ENCODE measurements at places on chromosomes 13 and 19.

GRCh38 chr13:37109051-37109678, 3.7 kb upstream of the CSNK1A1L start:
- DNase-seq: no peak

DNA sequence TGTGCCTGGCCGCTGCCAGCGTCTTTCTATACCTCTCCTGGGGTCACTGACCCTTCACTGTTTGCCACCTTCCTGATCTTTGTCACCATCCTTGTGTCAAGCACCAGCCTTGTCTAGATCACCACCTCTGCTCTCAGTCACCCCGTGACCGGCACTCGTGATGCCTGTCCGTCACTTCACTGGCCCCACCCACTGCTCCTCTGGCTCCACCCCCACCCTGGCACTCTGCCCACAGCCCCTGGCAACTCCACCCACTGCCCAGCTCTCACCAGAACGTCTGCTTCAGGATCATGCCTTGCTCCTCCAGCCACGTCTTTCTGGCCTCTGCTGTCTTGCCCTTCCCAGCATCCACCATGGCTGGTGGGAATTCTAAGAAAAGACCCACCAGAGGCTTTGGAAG, 24.8 kb upstream of the PLA2G4C start:
- no peak for DNase-seq

DNA sequence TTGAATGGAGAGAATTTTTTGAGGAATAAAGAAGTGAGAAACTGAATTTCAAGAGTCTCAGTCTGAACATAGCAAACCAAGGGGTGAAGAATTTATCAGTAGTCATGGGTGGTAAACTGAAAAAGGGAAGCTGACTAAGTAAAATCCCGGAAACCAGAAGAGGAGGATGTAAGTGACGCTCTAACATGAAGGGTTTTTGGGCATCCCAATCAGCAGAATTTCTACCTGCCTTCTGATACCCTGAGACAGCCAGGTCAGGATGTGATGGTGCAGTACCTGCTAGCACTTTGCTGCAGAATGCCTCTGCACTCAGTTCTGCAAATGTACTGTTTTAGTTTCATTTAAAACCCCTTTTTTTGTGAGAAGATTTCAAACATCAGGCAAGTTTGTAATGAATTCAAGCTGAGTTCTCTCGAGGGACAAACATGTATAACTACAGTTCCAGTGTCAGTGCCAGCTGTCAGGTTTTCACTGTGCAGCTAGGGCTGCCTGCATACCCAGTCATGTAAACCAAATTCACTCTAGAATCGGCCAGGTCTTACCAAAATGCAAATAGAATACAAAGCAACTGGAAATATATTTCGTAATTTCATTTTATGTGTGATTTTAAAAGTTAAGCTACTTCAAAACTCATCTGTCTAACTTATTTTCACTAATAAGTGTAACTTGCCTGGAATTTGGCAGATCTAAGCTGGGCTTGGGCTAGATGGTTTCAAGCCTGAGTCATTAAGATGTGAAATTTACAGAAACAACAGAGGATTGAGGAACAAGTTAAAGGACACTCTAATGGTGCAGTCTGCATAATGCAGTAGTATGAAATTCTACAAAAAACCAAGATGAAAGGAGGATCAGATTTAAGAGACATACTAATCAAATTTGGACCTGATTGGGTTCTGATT, 13.8 kb downstream of the METTL21C start:
- DNase-seq: no peak

- DNase-seq: no peak
Measured at GRCh38 chr19:772730-773436, 22.0 kb downstream of the MISP start.

GRCh38 chr19:1445932-1446712, 3.8 kb upstream of the APC2 start:
- peak; percentile 39 for DNase-seq

- DNase-seq: no peak
Measured at GRCh38 chr13:54574791-54575190, 1546.2 kb downstream of the OLFM4 start.

- no peak for DNase-seq
Measured at GRCh38 chr13:71939186-71939585, 72.2 kb upstream of the DACH1 start.

- DNase-seq: no peak
Measured at GRCh38 chr13:111347438-111347837, 27.0 kb downstream of the TEX29 start.

DNA sequence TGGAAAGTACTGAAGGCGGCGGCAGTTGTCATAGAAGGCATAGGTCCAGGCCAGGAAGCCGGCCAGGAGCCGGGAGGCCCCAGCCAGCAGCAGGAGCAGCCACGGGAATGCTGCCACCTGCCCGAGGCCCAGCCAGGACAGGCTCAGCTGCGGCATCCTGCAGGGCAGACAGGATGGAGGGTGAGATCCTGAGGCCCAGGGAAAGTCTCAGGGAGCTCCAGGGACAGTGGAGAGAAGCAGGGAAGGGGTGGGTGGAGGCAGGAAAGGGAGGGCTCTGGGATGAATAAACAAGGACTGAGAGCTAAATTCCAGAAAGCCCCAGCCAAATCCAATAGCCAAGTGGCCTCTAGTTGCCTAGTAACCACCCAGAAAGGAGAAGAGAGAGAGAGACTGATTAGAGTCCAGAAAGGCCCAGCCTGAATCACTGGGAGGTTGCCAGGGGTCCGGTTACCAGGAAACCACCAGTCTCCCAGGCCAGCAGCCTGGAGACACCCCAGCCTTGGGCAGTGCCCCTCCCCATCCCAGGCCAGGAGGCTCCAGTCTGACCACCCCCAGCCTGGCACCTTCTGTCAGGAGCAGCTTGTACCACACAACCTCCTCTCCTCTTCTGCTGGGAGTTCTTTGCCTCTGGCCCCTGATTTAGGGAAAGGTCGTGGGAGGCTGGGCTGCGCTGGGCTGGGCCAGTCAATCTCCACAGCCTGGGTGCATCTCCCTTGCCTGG, 7.5 kb upstream of the OR10H5 start:
- no peak for DNase-seq

DNA sequence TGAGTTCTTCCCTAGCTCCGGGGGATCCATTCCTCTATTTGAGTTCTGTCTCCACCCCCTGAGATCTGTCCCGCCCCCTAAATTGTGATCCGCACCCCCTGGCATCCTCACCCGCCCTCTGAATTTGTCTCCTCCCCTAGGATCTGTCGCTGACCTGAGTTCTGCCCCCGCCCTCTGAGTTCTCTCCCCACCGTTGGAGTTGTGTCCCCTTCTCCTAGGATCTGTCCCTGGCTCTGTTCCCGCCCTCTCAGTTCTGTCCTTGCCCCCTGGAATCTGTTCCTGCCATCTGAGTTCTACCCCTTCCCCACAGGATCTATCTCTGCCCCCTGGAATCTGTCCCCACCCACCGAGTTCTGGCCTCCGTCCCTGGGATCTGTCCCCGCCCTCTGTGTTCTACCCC, 1.0 kb upstream of the SLC17A7 start:
- peak; percentile 71 for DNase-seq

DNA sequence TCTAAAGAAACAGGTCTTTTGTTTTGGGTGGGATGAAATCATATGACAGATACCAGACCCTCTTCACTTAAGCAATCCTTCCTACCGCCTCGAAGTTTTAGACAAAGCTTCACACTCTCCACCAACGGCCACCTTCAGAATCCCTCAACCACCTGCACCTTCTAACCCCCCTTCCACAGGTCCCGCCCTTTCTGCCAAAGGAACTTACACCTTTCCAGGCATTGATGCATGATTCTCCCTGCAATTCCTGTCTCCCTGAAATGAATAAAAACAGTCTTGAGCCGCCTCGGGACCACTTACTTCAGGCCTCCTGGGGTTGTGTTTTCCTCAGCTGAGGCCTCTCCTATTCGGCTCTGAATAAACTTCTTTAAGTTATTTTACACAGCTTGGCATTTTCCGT, 859 bp downstream of the ZNF433 start:
- DNase-seq: no peak

DNA sequence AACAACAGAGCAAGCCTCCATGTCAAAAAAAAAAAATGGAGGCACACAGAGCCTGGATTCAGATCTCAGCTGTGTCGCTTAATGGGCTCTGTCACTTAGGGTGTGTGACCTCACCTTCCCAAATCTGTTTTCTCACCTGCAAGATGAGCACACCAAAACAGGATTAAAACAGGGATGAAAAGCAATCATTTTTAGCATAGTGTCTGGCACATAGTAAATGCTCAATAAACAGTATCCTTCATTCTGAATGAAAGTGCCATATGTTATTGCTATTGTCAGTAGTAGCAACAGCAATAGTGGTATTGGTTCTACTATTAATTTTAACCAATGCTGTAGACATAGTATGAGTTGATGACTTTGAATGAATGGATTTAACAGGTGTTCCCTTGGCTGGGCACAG, 23.3 kb downstream of the SAMD4B start:
- no peak for DNase-seq

- DNase-seq: no peak
Measured at GRCh38 chr13:51681037-51681678, 96.9 kb downstream of the WDFY2 start.

DNA sequence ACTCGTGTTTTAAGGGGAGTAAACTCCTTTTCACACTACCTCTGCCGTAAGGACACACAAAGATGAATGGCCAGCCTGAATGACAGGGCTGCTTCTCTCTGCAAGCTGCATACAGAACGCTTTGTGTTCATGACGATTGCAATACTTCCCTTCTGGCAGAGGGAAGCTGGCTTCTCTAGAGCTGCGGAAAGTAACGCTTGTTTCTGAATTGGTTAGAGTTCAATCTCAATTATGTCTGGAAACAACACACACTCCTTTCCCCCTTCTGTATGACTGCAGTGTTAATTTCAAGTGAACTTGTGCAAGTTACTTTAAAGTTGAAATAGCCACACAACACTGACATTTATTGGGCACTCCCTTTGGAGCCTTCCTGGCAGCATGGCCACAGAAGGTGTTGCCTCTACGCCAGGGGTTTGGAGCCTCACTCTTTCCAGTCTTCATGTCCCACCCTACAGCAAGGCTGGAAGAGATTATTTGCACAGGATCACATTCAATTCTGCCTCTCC, 242.6 kb downstream of the NDFIP2 start:
- no peak for DNase-seq

DNA sequence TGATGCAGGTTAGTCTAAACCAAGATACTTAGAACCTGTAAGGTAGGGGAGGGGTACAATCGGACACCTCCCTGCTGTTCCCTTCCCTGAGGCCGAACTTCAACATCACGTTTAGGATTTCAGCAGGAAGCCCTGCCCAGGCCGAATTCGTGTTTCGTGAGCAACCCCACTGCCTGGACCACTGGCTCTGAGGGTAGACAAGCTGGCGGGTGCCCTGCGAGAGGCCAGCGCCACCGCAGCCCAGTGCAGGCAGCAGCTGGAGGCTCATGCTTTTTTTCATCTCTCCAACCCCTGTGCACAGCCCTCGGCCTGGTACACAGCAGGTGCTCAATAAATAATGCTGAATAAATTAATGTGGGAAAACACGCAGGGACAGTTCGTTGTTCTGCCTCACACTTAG, 7.7 kb downstream of the HOMER3 start:
- no peak for DNase-seq

DNA sequence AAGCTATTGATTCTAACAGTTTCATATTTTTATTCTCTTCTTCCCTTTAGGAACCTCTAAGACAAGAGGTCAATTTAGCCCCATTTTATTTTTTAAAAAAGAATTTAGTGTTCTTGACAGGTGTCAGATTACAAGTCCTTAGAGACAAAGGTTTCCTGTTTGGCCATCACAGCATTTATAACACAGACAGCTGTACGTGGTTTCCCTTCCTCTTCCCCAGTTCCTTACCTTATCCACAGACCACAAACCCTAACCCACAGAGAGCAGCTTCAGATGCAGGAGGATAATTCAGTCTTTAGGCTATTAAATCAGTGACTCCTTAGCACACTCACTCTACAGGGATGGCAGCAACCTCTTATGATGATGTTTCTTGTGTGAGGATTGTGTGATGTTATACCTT, 1210.1 kb downstream of the DIAPH3 start:
- DNase-seq: no peak

DNA sequence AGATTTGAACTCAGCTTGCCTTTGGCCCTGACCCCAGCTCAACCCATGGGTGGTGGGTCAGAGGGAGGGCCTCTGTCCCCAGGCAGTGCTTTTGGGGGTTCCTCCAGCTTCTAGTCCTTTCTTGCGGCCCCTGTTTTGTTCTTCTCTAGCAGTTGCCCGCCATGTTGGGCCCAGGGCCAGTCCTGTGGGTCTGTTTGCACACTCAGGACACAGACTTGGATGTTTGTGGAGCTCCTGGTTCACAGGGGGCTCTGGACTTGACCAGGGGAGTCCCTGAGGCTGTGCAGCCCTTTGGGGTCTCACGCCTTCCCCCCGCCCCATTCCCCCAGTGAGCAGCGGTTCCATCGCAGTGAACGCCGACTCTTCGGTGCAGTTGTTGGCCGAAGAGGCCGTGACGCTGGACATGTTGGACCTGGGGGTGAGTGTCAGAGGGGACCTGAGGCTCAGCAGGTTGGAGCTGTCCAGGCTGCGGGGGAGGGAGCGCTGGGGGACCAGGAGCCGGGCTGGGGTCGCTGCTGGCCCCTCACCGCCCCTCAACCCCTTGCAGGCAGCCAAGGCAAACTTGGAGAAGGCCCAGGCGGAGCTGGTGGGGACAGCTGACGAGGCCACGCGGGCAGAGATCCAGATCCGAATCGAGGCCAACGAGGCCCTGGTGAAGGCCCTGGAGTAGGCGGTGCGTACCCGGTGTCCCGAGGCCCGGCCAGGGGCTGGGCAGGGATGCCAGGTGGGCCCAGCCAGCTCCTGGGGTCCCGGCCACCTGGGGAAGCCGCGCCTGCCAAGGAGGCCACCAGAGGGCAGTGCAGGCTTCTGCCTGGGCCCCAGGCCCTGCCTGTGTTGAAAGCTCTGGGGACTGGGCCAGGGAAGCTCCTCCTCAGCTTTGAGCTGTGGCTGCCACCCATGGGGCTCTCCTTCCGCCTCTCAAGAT, 2.5 kb downstream of the ATP5F1D start:
- DNase-seq: peak; percentile 99

- DNase-seq: no peak
Measured at GRCh38 chr19:47512948-47513319, 1.9 kb downstream of the NAPA start.

DNA sequence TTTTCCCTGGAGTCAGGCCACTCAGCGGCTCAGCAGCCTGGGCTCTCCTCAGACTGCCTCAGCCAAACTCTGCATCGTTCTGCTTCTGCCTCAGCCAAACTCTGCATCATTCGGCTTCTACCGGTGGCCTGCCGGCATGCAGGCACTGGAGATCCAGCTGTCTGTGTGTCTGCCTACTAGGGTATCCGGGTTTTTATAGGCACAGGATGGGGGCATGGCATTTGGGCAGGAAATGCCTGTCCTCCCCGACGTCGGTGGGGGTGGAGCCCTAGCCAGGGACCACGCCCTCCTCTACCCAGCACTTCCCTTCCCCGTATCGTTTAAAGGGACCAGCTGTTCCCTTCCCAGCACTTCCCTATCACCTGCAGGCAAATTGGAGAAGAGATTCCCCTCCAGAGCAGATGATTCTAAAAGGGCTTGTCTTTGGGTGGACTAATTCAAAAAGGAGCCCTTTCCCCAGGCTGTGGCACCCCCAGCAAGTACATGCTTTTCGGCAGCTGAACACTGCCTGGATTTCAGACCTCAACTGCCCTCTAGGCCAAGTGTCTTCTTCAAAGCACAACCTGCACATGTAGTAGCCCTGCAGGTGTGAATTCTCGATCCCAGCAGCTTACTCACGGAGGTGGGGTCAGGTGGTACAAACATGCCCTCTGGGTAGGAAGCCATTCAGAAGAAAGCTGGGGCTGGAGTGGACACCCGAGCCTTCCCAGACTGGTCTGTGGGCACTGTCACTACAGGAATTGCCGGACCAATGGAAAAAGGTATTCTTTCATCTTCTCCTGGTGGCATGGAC, 25.4 kb upstream of the GPR12 start:
- no peak for DNase-seq
